ENCODE measurements at places on chromosomes 2 and 18. TPM values are rescaled to one million over a fixed set of nuclear protein-coding genes. Genes with fewer than 3 reads are reported as not detected.

Gene SGPP2
- total RNA-seq = 0.11 TPM

- DNase-seq = peak; percentile 83
These were observed 15.9 kb upstream of the TMEM214 start for GRCh38 chr2:27016801-27017325.

Gene CDKL4
- 0.46 TPM for total RNA-seq

GRCh38 chr2:202311823-202312388 is 46.3 kb downstream of the NOP58 start:
- DNase-seq = no peak

Gene FBXO41
- total RNA-seq = 21.5 TPM

DNA sequence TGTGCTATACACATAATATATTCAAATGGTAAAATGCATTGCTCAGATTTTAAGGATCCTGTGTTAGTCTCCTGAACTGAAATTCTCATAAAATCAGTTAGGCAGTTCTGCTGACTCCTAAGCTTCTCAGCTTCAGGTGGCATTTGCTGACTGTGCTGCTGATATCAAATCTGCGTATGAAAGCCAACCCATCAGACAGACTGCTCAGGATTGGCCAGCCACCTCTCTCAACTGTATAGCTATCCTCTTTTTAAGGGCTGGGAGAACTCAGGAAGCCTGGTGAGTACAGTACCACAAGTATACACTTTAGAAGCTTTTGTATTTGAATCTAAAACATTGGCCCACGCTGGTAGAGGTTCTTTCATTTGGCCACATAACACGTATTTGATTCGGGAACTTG is 28.7 kb downstream of the PTCD3 start:
- no peak for DNase-seq

DNA sequence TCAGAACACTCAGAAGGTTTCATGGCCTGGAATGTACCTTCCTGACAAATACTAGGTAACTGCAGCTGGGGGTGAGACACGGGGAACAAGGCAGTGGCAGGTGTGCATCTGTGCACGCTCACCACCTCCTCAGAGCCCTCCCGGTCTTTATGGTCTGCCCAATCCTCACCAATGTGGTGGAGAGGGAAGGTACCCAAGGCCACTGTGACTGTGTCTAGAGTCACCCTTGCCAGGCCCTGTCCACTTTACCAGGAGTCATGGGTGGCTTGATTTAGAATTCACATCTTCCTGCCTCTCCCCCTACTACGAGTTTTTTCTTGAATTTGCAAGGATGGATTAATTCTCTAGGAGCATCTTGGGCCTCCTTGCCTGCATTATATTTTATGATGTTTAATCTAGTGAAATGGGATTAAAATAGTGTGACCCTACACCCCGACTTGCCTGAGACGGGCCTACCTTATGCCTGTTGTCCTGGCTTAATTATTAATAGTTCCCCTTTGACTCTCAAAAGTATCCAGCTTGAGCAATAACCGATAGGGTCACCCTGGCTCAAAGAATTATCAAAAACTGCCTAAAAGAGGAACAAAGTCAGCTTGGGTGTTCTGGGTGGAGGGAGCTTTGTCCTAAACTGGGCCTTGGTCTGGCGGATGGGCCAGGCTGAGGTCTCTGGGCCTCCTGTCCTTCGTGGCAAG is 56.5 kb downstream of the ACAA2 start:
- no peak for DNase-seq

GRCh38 chr2:237128026-237128703 is 42.5 kb downstream of the COPS8 start:
- DNase-seq = peak; percentile 16

GRCh38 chr18:9649164-9649540 is 34.8 kb upstream of the PPP4R1 start:
- no peak for DNase-seq

Gene TUBA3D
- 0.25 TPM for total RNA-seq

DNA sequence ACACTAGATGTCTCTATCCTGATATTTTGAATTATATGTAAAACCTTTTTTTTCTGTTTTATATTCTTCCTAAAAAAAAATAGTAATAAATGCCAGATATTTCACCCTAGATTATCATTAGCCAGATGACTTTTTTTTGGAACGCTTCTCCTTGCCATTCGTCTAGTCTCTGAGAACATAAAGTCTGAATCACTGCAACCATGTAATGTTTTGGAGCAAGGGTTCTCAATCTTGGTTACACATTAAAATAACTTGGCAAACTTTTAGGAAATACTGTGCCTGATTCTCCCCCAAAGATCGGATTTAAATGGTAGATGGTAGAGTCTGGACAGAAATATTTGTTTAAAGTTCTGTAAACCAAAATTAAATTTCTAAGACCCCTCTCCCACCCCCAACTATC is 21.0 kb downstream of the SLC25A52 start:
- DNase-seq = no peak

- no peak for DNase-seq
These were observed 81.7 kb upstream of the SEC11C start for GRCh38 chr18:59057969-59058368.

DNA sequence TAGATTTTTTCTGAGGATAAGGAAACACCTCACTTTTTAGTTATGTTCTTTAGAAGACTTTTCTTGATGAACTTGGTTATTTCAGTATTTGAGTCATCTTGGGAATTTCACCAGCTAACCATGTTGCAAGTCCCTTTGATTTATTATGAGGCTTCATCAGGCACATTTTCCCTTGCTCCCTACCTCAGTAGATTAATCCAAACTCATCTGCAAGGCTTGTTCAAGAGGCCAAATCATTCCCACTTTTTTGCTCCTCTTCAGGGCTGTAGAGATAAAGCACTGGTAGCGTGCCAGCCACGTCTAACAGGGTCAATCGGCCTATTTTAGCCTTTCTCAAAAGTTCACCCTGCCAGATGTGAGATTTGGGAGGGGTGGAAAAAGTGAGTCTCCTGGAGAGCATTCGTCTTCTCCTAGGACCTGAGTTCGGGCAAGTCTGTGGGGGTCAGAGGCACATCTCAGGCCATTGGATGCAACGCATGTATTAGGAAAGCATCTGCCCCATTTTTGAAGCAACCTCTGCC is 120.3 kb downstream of the RDH14 start:
- no peak for DNase-seq

- DNase-seq = no peak
These were observed 37.2 kb downstream of the MBOAT2 start for GRCh38 chr2:8966123-8966908.

DNA sequence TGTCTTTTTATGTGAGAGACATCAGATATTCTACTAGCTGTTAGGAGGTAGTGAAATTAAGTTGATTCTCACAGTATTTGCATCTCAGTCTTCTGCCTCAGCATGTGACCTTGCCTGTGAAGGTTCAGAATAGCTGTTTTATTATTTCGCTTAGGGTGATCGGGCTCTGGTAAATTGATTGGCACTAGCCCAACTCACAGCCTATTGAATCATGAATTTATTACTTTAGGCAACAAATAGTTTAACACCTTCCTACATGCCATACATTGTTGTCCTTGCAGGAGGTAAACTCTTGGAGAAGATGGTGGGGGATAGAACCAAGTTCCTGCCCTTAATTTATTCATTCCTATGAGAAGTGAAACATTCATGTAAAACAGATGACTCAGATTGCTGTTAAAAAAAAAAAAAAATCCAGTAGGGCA is 101.9 kb downstream of the GPD2 start:
- no peak for DNase-seq

DNA sequence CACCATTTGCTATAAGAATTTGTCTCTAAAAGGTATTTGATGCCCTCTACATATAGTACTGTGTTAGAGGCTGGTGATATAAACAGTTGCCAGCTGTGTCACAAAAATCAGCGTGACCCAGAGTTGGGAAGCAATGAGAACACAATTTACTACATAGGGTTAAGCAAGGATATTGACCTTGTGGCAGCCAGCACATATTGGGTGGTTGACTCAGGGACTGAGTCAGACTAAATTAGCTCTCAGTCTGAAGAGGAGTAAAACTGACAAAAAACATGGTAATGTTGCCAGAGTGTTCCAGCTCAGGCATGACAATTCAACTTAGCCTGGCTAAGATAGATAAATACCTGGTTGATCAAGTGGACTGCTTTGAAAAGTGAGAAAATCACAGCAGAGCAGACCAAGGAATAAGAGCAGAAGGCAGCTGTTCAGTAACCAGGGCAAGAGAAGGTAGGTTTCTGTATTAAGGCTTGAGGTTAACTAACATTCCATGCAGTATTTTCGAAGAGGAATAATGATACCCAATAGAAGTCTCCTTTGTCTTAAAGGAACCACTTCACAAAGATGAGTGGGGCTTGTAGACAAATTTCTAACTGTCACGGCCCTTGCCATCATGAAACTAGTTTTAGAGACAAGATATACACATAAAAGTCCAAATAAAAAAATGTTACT is 108.2 kb upstream of the ERBB4 start:
- no peak for DNase-seq

Gene FER1L5
- 1.1 TPM for total RNA-seq

Gene ZNF397
- total RNA-seq = 39.6 TPM

DNA sequence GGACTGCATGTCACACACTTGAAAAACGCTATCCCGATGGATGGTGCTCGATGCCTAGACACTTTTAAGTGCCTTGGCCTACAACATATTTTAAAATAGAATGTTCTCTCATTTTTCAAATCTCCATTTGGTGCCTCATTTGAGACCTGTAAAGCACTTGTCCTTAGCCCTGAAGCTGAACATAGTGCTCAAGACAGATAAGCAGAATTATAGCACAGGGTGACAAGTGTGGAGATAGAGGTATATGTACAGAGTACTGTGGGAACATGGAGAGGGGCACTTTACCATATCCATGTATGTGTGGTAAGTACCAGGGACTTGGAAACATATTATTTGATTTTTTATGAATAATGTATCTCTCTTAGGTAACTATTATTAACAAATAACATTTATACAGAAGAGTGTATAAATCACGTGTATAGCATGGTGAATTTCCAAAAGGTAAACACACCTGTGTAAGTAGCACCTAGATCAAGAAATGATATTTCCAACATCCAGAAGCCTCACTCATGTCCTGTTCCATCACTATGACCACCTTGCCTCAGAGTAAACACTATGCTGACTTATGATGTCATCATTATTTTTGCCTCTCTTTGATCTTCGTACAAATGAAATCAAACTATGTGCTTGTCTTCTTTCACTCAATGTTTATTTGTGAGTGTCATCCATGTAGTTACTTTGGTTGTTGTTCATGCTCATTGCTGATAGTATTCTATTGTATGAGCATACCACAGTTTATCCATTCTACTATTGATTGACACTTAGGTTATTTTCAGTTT is 103.6 kb downstream of the BABAM2 start:
- DNase-seq = no peak

DNA sequence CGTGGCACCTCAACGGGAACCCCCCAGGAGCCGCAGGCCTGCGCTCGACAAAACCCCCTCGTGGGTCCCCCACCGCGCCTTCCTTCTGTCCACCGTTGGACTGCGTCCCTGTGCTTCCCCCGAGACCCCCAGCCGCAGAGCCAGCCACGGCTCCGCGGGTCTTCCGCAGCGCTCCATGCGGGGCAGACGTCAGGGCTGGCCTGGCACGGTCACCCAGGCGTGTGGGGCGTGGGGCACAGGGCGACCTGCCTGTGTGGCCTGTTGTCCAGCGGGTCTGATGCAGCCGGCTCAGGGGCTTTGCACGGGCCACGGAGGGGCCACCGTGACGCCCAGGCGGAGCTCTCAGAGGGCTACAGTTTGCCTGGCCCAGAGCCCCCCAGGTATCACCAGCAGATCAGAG is 11.0 kb downstream of the NFATC1 start:
- DNase-seq = no peak

GRCh38 chr2:208827549-208828221 is 421.1 kb downstream of the PTH2R start:
- DNase-seq = no peak

DNA sequence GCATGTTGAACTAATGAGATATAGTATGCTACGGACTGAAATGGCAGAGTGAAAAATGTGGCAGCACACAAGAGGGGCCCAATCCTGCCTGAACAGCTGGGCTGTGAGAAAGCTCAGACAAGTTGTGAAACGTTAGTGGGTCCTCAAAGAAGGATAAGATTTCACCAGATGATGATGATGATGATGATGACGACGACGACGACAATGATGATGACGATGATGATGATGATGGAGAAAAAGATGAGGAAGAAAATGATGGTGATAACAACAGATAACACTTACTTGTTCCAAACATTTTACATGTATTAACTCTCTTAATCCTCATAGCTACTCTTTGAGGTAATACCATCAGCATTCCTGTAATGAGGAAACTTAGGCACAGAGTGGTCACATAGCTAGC is 94.2 kb downstream of the WDPCP start:
- DNase-seq = no peak

DNA sequence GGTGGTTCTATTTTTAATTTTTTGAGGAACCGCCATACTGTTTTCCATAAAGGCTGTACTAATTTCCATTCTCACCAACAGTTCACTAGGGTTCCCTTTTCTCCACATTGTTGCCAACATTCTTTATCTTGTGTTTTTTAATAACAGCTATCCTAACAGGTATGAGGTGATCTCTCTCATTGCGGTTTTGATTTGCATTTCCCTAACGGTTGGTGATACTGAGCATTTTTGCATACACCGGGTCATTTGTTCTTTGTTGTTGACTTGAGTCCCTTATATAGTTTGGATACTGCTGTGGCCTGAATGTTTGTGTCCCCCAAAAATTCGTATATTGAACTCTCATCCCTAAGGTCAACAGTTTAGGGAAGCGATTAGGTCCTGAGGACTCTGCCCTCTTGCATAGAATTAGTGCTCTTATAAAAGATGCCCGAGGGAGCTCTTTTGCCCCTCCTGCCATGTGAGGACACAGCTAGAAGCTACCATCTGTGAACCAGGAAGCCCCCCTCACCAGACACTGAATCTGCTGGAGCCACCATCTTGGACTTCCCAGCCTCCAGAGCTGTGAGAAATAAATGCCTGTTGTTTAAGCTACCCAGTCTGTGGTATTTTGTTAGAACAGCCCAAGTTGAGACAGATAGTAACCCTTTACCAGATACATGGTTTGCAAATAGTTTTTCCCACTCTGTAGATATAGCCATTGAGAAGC is 4.7 kb downstream of the IMP4 start:
- DNase-seq = no peak

GRCh38 chr2:106030287-106031268 is 163.5 kb downstream of the UXS1 start:
- no peak for DNase-seq

GRCh38 chr2:37323176-37323780 is 1.4 kb downstream of the PRKD3 start:
- no peak for DNase-seq

DNA sequence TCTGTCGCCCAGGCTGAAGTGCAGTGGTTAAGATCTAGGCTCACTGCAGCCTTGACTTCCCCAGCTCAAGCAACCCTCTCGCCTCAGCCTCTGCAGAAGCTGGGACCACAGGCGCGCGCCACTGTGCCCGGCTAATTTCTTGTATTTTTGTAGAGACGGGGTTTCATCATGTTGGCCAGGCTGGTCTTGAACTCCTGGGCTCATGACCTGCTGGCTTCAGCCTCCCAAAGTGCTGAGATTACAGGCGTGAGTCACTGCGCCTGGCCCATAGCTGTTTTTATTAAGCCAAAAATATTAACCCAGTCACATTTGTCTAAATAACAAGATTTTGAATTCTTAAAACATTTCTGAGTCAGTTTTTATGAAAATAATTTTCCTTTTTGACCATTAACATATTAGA is 6.3 kb upstream of the SFT2D3 start:
- DNase-seq = no peak

Measured in WTC11 (cell line).